Fibroblast of skin of right quadriceps (primary cell): ENCODE measurements at places on chromosomes 6 and 20.

DNA sequence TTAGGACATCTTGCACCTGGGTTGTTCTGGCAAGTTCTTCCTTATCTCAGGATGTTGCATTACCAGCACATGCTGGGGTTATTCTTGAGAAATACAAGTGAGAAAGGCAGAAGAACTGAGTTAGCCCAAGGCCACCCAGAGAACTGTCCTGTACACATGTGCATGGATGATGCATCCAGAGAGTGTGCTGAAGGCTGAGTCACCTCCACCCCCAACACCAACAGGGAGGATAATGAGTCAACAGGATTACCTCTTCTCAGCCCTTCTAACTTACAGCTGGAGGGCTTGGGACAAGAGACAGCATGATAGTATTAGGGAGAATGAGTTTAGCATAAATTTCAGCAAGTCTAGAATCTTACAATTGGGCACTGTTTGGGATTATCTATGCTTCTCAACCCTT lies 8.5 kb downstream of the SCGN start:
- peak; percentile 54 for DNase-seq

- peak; percentile 83 for DNase-seq
Observed at GRCh38 chr6:108782179-108783041, 65.8 kb upstream of the ARMC2 start.

DNA sequence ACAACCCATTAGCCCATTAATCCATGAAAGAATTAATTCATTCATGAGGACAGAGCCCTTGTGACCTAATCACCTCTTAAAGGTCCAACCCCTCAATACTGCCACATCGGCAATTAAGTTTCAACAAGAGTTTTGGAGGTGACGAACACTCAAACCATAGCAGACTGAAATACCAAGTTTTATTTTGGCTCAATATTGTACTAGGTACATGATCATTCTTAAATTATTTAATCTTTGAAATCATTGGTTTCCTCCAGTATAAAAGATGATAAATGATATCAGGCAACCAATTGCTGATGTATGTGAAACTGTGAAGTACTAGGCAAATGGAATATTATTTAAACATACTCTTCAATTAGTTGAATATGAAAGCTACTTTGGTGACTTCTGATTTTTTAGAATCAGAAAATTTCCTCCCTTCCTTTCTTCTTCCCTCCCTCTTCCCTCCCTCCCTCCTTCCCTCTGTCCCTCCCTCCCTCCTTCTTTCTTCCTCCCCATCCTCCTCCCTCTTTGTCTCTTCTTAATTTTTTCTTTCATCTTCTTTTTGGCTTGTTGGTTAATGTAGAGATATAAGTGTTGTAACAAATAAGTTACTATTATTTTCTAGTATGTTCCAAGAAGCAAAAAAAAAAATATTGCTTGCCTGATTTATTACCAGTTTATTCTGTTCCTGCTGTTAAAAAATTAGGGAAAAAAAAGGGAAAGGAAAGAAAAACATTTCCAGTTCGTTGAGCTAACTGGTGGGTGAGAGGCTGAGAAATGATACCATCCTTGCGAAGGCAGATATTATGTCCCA lies 233.9 kb upstream of the ZNF217 start:
- DNase-seq, result no peak

DNA sequence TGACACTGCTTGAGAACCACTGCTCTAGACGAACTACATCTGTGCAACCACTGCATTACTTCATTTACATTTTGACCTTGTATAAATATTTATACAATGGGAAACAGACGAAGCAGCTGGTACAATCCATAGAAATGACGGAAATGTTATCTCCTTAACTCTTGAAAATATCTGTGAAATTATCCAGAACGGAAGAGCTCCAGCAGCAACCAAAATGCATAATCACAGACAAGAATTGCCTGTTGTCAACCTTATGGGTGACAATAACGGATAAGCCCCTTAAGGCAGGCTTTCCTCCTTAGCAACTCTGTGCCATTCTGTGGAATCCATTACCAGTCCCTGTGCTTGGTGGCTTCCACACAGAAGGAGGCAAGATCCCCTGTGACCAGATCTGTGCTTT lies 115.4 kb downstream of the DTNBP1 start:
- no peak for DNase-seq

DNA sequence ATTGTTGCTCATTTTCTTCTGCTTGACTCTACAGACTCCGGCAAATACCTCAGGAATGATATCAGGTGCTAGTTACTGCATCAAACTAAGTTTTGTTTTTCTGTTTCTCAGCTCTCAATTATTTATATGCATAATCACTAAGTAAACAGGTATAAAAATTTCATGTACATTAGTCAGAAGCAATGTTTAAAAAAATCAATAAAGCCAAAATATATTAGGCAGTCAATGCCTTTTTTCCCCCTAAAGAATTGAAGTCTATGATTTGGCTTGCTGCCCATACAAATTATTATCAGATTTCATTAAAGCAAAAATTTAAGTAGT lies 20.6 kb upstream of the MRS2 start:
- DNase-seq, result no peak

DNA sequence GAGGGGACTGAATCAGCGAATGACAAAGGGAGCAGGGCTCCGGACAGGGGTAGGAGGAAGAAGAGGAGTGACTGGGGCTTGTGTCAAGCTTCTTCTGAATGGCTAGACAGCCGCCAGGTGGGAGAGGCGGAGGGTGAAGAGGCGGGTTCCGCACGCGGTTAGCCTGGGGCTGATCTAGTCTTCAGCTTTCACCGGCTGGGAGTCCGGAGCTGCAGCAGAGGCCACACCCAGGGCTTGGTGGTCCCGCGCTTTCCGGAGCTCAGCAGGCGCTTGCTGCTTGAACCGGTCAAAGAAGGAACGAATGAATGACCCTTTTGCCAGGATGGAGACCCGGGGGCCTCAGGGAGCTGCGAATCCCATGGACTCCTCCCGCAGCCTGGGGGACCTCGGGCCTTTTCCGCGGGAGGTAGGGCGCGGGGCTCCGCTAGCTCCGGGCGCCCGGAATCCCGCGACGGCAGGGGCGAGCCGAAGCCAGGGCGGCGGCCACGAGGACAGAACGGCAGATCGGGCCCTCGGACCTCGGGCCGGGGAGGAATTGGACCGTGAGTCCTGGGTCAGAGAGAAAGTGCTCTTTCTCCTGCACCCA lies at the start of gene C6orf141:
Gene C6orf141, plus strand, starts transcription at position 177 of the 586 bp plus-strand sequence. Its CDS starts 125 bp downstream, at position 302.
- DNase-seq, result no peak

DNA sequence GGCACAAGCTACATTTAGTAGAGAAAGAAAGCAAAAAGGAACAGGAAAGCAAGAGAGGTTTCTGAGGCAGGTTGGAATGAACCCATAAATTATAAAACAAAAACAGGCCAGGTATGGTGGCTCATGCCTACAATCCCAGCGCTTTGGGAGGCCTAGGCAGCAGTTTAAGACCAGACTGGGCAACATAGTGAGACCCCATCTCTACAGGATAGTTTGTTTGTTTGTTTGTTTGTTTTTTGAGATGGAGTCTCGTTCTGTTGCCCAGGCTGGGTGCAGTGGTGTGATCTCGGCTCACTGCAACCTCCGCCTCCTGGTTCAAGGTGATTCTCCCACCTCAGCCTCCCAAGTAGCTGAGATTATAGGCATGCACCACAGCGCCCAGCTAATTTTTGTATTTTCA lies 49.0 kb downstream of the AFG1L start:
- no peak for DNase-seq

GRCh38 chr6:35737413-35738211 lies 780 bp downstream of the ARMC12 start:
- peak; percentile 81 for DNase-seq

DNA sequence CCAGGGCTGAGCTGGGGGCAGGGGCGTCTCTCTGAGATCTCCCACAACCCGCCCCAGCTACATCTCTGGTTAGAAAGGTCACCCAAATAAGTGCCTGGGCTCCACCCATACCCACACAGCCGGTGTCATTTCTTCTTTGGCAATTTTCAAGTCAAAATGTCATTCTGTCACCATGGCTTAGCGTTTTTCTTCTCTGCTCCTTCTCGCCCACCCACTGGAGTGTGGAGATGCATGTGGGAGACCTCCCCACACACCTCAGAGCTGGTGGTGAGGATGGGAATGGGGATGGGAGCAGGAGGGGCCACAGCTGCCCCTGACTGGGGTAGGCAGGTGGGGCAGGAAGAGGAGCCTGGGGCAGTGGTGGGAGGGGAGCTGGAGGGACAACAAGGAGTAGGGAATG lies 63.1 kb downstream of the CPNE5 start:
- no peak for DNase-seq

- DNase-seq, result no peak
Observed at GRCh38 chr6:7920425-7920824, 9.8 kb upstream of the TXNDC5 start.

- DNase-seq, result no peak
Observed at GRCh38 chr6:47004463-47004862, 37.7 kb downstream of the ADGRF1 start.

- no peak for DNase-seq
Observed at GRCh38 chr6:87741001-87741650, 39.1 kb upstream of the AKIRIN2 start.

GRCh38 chr6:88251301-88251700 lies 85.2 kb upstream of the CNR1 start:
- DNase-seq, result no peak

DNA sequence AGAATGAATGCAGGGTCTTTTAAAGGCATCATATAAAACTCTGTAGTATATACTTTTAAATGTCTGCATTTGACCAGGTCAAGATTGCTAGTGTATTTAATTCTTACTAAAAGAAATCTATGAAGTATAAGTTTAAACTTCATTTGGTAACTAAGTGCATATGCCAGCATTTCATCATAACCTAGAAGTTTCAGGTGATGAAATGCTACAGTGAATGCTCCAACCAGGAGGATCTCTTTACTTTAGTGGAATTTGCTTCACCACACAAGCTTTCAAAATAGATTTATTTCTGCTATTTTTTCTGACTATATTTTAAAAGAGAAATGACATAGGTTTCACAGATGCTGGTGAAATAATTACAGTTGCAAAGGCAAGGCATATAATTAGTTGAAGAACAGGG lies 141.9 kb downstream of the HIVEP2 start:
- no peak for DNase-seq

DNA sequence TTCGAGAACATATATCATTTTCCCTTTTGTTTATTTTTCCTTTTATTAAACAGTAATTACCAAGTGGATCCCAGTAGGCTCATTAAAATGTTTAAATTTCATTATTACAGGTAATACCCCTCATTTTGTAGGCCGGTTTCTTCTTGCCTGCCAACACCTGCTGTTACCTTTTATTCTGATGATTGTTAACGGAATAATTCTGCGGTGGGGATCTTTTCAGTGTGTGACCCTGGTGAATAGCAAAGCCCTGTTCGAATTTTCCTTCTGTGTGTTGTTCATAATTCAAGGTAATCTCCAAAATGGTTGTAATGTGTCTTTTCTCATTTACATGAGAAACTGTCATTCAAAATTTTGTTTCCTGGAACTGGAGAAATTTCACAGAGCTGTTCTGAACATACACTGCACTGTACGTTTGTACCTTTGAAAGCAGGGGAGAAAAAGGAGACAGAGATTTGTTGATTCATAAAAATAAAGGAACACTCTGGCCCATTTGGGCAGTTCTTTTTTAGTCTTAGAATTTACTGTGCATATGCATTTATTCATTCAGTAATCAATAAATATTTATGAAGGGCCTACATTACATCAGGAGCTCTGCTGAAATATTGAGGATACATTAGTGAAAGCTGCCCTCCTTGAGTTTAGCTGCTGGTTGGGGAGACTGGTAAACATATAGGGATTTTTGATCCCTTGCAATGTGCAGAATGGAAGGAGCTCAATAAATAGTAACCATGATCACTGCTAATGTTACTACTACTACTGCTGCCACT lies 502.0 kb downstream of the QKI start:
- DNase-seq, result no peak

- peak; percentile 61 for DNase-seq
Observed at GRCh38 chr6:143999406-143999805, 8.7 kb downstream of the PLAGL1 start.

DNA sequence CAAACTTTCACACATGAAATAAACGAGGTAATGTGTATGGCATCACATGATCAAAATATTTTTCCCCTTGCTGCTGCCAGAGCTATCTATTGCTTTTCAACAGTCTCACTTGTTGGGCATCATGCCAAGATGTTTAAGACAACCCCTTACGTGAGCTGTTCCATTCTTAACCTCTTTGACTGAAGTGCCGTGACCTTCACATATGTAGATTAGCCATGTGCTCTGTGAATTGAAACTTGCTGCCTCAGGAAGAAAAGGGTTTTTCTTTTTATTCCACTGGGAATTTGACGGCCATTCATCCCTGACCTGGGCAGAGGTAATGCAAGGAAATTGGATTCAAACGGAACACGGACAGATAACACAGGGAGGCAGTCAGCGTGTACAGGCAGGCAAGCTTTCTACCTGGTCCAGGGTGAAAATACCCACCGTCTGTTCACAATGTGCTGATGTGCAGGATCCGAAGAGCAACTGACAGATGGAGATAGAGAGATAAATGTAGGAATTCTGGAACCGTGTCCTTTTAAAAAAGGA lies 14.2 kb downstream of the ARID1B start:
- DNase-seq, result peak; percentile 67

DNA sequence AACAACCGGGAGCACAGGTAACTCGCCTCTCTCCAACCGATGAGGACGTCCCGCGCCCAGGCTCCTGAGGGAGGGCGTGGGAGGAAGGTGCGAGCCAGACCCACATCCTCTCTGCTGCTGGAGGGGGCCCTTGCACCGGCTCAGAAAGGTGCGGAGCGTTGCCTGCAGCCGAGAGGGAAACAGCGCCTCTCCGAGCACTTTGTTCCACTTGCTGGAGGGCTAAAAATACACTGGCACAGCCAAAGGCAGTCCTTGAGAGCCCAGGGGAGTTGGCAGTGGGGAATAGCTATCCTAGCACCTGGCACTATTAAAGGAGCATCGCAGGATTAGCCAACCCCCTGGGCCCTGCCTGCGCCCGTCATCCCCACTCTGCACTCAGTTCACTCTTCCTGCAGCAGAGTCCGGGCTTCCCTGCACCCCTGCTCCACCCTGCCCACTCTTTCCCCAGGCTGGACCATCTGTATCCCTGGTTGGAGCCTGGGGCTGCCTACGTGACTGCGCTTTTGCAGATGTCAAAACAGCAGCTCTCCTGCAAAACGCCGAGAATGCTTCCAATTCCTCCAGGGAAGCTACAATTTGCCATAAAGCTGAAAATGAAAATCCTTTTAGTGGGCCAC lies 108.9 kb downstream of the SNX5 start:
- no peak for DNase-seq

DNA sequence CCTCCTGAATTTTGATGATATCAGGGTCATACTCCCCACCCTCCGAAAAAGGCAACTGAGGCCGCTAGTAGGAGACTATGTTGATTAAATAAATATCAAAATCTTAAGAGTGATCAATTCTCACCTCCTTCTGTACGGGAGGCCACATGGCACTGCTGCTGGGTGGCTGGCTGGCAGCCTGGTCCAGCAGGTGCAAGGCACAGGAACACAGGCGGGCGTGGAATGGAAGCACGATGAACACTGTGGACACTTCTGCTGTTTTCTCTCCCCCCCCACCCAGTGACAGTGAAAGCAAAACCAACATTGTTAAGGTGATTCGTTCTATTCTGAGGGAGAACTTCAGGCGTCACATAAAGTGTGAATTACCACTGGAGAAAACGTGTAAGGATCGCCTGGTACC lies 9.7 kb upstream of the CLDN20 start:
- no peak for DNase-seq

- no peak for DNase-seq
Observed at GRCh38 chr6:169802790-169803189, 51.4 kb downstream of the ERMARD start.

GRCh38 chr6:18177286-18177965 lies 22.2 kb downstream of the KDM1B start:
- no peak for DNase-seq

GRCh38 chr20:61307686-61308476 lies 55.8 kb downstream of the CDH4 start:
- no peak for DNase-seq

GRCh38 chr6:26240157-26241032 lies 124.6 kb upstream of the BTN3A2 start:
- peak; percentile 98 for DNase-seq
